ENCODE measurements at places on chromosomes 13 and 19.

GRCh38 chr13:106480351-106480910, 55.0 kb downstream of the EFNB2 start:
- no peak for DNase-seq

- no peak for DNase-seq
Measured at GRCh38 chr19:2668175-2668763, 34.2 kb downstream of the GNG7 start.

DNA sequence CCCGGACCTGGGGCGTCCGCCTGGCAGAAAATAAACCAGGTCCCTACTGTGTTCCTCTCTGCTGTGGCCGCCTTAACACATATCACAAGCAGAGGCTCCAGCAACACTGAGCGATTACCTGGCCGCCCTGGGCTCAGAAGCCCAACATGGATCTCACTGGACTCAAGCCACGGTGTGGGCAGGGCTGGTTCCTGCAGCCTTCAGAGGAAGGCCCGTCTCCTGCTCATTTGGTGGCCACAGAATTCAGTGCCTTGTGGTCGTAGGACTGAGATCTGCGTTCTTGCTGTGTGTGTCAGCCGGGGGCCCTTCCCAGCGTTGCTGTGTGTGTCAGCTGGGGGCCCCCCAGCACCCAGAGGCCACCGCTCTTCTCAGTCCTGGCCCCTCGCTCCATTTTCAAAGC, 30.2 kb downstream of the C2CD4C start:
- no peak for DNase-seq

DNA sequence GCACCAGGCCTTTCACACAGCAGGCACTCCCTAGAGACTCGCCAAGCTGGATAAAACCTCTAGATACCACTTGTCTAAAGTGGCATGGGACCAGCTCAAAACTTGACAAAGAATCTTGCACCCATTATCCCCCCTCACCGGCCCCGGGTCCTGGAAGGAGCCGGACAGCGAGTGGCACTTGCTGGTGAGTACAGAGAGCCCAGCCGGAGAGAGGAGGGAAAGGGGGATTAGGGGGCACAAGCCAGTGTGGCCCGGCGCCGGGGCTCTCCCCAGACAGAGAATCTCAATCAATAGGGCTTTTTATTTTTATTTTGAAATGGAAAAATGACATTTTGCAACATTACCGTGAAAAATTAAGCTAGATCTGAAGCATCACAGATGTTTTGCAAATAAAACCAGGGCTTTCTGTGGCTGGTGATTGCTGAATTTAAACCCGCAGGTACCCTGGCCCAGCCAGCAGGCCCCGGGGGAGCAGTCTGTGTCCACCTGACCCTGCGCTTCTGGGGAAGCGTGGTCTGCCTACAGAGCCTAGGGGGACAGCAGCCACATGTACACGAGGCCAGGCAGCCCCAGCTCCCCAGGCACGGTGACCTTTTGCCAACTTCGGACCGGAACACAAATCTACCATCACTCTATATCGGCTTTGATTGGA, 10.0 kb upstream of the VSTM2B start:
- no peak for DNase-seq

GRCh38 chr19:39531834-39532232, 819 bp downstream of the EID2B start:
- no peak for DNase-seq

- DNase-seq = no peak
Measured at GRCh38 chr13:77925616-77926015, 7.0 kb upstream of the EDNRB start.

- no peak for DNase-seq
Measured at GRCh38 chr13:23626700-23627099, 56.5 kb downstream of the TNFRSF19 start.

Data from NCI-H2107 (cell line).